Fibroblast of the aortic adventitia (primary cell): ENCODE measurements at places on chromosomes 7 and 10. TPM values are rescaled to one million over a fixed set of nuclear protein-coding genes. Genes with fewer than 3 reads are reported as not detected.

The SPDYE16 gene
- total RNA-seq: 0.09 and 0.33 TPM in 2 replicates

The TMEM26 gene
- 5.7 and 20.5 TPM in 2 replicates for total RNA-seq

The ARMH3 gene
- 13.6 and 25.3 TPM in 2 replicates for total RNA-seq

The VPS37D gene
- total RNA-seq: 1.9 and 31.2 TPM in 2 replicates

The TET1 gene
- 3.3 and 9.3 TPM in 2 replicates for total RNA-seq

The TECPR1 gene
- 11.7 and 13.0 TPM in 2 replicates for total RNA-seq

The SNX8 gene
- 12.1 and 19.4 TPM in 2 replicates for total RNA-seq

The CLCN1 gene
- total RNA-seq: 0.16 TPM in 1 of 2 replicates, not detected in the other

The PMS2 gene
- total RNA-seq: 21.6 and 27.1 TPM in 2 replicates

The PRLHR gene
- not detected in 2 replicates for total RNA-seq

The LRRN3 gene
- total RNA-seq: 2.7 and 5.0 TPM in 2 replicates

The COX15 gene
- total RNA-seq: 36.1 and 44.2 TPM in 2 replicates

The PKD2L1 gene
- total RNA-seq: not detected in 2 replicates

The AS3MT gene
- total RNA-seq: 2.9 and 7.0 TPM in 2 replicates

The GPR15LG gene
- not detected in 2 replicates for total RNA-seq

The FRAT2 gene
- total RNA-seq: 5.2 and 6.8 TPM in 2 replicates

The FAM24B gene
- 3.1 and 4.3 TPM in 2 replicates for total RNA-seq

The TAS2R16 gene
- total RNA-seq: not detected in 2 replicates

The PHYHIPL gene
- total RNA-seq: not detected in 2 replicates

The ALOX5 gene
- not detected in 2 replicates for total RNA-seq

The TMEM213 gene
- 0.33 TPM in 1 of 2 replicates, not detected in the other for total RNA-seq

The ZC3HAV1L gene
- total RNA-seq: 11.9 and 36.6 TPM in 2 replicates

The SFRP4 gene
- 40.9 and 171 TPM in 2 replicates for total RNA-seq

The ELOVL3 gene
- total RNA-seq: 0.09 TPM in 1 of 2 replicates, not detected in the other

The PDE6C gene
- not detected in 2 replicates for total RNA-seq

The SPDYE11 gene
- 0.08 TPM in 1 of 2 replicates, not detected in the other for total RNA-seq

The LCOR gene
- 29.9 and 32.2 TPM in 2 replicates for total RNA-seq

The SLC26A5 gene
- total RNA-seq: not detected in 2 replicates

The ANKRD7 gene
- total RNA-seq: 1.4 and 3.9 TPM in 2 replicates

The DLX6 gene
- total RNA-seq: not detected in 2 replicates

The CEP55 gene
- 2.7 and 36.9 TPM in 2 replicates for total RNA-seq

The CCZ1B gene
- total RNA-seq: 45.6 and 114 TPM in 2 replicates
